T follicular helper cell (primary cell): ENCODE measurements at places on chromosomes 11 and 22.

DNA sequence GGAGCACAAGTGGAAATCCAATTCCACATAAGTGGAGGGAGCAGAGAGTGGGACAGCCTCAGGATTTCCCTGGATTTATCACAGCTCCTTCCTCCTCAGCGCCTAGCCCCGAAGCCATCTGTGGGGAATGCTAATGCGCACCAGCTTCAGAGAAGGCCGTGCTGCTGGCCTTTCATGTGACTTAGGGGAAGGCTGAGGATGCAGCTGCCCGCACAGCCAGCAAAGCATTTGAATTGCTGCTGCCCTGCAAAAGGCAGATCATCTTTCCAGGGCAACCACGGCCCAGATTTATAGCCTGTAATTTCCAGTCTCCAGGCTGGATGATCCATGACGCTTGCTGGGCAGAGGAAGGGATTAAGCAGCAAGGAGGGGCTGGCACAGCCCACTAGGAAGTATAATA lies 29.9 kb downstream of the SYN3 start:
- no peak for DNase-seq

- no peak for DNase-seq
These were observed 172.0 kb upstream of the CADM1 start for GRCh38 chr11:115676206-115676605.

GRCh38 chr22:32546496-32546895 lies 71.9 kb downstream of the FBXO7 start:
- no peak for DNase-seq

GRCh38 chr22:30841273-30841672 lies 127.3 kb downstream of the MORC2 start:
- DNase-seq, result no peak

GRCh38 chr11:129610545-129610944 lies 205.1 kb upstream of the TMEM45B start:
- no peak for DNase-seq

DNA sequence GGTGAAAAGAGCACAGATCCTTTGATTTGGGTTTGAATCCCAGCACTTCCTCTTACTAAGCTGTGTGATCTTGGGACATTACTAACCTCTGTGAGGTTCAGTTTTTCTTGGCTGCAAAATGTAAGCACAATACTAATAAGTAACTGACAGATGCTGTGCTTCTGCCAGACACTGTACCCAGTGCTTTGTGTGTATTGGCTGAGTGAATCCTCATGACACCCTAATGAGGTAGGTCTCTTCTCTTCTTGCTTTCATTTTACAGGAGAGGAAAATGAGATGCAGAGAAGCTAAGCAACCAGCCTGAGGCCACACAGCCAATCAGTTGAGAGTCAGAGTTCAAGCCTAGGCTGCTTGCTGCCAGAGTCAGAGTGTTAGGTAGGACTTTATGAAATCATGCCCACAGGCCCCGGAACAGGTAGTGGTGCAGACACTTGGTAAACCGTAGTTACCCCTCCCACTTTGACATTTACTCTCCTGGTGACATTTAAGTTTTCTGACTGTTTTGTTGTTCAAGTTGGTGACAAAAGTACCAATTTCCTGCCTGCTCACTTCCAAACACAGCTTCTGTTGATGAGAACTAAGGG lies 21.2 kb downstream of the PTPRJ start:
- peak; percentile 81 for DNase-seq

DNA sequence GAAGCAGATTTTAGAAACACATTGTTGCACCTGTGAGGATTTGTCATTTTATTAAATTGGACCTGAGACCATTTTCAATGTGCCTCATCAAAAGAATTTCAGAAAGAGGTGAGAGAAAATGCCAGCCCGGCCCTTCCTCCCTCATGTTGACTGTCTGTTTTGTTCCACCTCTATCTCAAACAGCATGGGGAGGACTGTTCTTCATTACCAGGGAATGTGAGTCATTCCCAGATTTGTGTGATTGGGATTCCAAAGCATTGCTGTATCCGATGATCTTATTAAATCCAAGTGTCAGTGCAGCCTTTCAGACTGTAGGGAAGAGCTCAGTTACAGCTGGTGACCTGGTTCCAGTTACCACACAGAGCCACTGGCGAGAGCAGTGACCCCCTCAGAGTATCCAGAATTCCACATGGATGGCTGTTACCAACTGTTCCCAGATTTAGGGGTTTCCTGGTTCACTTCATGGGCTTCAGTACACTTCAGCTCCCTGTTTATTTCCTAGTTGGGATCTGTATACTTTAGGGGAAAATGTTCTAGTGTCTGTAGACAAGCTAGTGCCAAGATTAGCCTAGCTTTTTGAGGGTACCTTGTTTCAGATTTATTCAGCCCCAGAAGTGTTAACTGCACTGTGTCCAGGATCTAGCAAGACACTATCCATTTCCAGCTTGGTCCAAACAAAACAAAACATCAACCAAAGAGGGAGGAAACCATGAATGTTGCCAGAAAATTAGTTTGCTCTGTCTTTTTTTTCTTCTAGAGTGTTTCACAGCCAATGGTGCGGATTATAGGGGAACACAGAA lies 20.9 kb downstream of the KREMEN1 start:
- DNase-seq, result no peak

- no peak for DNase-seq
These were observed 67.2 kb downstream of the PPME1 start for GRCh38 chr11:74238243-74238642.

GRCh38 chr11:110939471-110939870 lies 227.2 kb upstream of the ARHGAP20 start:
- no peak for DNase-seq

DNA sequence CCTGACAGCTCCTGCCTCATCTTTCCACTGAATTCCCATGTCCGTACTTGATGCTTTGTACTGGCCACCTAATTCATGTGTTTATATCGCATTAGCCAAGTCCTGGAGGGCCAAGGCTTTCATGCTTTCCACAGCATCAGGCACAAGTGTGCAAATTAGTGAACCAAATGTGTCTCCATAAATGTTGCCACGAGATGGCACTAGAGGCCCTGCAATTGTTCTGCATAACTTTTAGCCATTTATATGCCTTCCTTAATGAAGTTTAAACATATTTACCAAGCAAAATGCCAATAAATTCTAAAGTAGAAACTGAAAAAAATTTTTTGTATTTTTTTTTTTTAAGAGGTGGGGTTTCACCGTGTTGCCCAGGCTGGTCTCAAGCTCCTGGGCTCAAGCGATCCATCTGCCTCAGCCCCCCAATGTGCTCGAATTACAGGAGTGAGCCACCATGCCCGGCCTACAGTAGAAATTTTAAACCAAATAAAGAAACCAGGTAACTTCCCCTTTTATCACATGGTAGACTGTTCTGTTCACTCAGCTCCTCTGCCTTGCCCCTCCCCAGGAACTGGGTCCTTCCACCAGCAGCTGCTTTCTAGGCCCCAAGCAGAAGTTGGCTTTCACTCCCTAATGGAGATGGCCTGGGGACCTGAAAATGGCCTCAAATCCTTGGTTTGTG lies 20.8 kb upstream of the IL18BP start:
- peak; percentile 26 for DNase-seq

DNA sequence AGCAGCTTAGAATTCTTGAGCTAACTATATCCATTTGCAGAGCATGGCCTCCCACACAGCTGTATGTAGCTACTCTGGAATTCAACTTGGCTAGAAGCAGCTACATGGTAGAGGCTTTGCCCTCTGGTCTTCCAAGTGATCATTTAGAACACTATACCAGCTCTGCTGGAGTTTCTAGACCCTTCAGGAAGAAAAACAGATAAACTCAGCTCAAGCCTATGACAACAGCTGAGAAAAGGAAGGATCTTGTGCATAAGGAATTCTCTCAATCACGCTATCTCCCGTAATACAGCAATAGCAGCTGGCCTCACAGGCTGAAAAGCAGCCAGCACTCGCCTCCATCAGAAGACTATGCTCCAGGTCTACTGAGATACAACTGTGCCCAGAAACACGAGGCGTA lies 50.6 kb upstream of the APOA1 start:
- DNase-seq, result no peak

- DNase-seq, result no peak
These were observed 22.2 kb downstream of the FLRT1 start for GRCh38 chr11:64057890-64058289.
